ENCODE measurements at places on chromosomes 1 and 21.

DNA sequence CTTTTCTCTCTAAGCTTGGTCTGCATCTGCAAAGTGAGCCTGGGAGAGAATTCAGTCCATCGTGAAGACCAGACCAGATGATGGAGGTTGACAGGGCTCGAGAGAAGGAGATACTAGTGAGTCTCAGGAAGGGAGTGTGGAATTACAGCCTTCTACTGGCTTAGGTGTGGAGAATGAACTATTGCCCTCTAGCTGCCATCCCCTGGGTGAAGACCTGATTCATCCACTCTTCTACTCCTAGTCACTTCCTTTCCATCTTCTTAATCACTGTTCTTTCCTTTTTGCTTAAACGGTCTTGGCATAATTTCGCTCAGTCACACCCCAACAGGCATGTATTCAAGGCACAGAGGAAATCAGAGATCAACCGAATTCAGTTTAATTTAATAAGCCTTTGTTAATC lies 34.0 kb upstream of the HSD17B7 start:
- no peak for DNase-seq

DNA sequence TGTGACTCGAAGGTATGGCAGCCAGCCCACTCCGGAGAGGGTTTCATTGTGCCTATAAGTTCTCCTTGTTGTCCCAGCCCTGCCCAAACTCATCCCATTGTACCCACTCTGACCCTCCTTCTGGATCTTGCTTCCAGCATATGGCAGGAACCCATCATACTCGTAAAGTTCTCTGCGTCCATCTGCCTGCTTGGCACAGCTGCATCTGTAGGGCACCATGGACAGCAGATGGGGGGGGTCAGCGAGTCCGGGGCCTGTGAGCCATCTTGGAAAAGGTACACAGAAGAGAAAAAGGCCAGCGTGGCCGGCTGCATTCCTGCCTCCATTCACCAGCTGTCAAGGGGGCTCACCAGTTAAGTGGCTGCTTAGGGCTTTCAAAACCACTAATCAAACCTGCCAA lies 94.9 kb upstream of the IGSF21 start:
- no peak for DNase-seq

- DNase-seq = no peak
Measured at GRCh38 chr1:157770442-157771043, 6.4 kb downstream of the FCRL2 start.

- DNase-seq = no peak
Measured at GRCh38 chr1:218996362-218996761, 177.3 kb upstream of the LYPLAL1 start.

DNA sequence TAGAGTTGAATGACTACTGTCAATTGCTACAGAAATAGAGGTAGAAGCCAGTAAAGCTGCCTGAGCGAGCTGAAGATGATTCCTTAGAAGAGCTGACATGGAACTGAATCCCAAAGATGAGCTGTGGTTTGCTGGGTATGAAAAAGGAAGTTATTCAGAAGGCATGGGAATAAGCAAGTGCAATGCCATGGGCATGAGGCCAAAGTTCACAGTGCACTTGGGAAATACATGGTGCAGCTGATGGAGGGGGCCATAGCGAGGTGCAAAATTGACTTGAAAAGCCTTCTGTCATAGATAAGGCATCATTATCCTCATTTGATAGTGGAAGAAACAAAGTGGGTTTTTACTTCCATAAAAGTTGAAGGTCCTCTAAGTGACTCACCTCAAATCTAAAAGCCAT lies 88.6 kb downstream of the NEK7 start:
- no peak for DNase-seq

- no peak for DNase-seq
Measured at GRCh38 chr1:195981448-195982139, 626.6 kb downstream of the KCNT2 start.

DNA sequence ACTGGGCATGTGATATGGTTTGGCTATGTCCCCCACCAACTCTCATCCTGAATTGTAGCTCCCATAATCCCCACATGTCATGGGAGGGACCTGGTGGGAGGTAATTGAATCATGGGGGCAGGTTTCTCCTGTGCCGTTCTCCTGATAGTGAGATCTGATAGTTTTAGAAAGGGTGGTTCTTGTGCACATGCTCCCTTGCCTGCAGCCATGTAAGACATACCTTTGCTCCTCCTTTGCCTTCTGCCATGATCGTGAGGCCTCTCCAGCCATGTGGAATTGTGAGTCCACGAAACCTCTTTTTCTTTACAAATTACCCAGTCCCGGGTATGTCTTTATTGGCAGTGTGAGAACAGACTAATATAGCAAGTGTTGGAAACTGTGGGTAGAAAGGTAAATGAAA lies 99.5 kb upstream of the HMCN1 start:
- no peak for DNase-seq

- no peak for DNase-seq
Measured at GRCh38 chr1:9041116-9041779, 15.0 kb upstream of the SLC2A7 start.

GRCh38 chr1:203046984-203047630 lies 20.8 kb downstream of the PPFIA4 start:
- DNase-seq = no peak

All from omental fat pad (tissue), 4 donors.